ENCODE measurements at places on chromosomes 3 and 15.

DNA sequence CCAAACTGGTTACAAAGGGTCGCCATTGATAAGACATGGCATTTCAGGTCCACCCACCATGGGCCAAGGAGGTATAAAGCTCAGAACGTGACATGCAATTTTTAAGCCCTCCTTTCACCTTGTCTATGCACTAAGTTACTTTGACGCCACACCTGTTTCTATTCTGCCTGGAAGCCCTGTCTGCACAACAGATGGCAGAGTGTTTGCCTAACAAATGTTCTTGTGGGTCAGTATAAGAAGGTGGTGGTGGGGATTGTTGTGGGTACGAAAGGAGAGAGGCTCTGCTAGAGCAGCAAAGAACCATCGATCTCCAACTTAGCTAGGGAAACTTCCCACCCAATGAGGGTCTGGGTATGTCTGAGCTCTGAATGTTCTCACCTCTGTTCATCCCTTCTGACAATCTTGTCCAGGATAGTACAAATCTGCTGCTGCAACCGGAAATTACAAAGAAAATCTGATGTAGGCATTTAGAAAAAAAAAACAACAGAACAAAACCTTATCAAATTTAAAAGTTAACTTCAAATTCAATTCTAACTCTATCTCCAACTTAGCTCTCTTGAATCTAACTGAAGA, 945.0 kb upstream of the CFAP20DC start:
- H3K27ac ChIP-seq, result no peak overlapping the region
- no peaks in the 10 kb centered on the region for H3K36me3 ChIP-seq
- no peak overlapping the region for H3K4me3 ChIP-seq
- H3K27me3 ChIP-seq, result no peaks in the 10 kb centered on the region
- no peak for DNase-seq
- no peaks in the 10 kb centered on the region for H3K4me1 ChIP-seq

DNA sequence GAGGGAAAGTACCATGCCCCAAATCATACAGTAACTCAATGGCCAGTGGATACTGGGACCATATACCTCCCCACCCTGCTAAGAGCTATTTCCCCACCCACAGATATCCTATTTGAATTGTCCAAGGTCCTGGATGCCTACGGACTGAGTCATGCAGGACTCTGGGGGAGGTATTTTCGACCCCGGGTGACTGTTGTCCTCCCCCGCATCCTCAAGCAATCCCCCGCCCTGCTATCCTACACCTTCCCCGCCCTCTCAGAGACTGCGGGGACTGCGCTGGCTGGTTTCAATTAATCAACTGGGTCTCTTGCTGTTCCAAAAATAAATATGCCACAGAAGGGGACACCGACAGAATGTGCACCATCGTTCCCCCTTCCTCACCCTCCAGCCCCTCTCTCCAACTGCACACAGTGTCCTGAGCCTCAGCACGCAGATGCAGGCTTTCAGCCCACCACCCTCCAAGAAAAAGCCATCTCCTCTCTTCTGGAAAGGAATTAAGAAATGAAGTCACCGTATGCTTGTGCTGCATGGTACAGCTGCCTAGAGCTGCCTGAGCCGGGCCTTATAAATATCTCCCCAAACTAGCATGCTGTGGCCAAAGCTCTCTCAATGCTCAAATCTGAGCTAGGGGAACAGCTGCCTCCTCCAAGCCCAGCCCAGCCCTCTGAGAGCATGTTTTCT, 8.1 kb downstream of the CAV3 start:
- peak; percentile 86 for DNase-seq
- H3K4me1 ChIP-seq, result peaks cover 42% of the 10 kb centered on the region
- no peak overlapping the region for H3K4me3 ChIP-seq
- H3K36me3 ChIP-seq, result no peaks in the 10 kb centered on the region
- peak overlapping the region; percentile 92 for H3K27ac ChIP-seq
- H3K27me3 ChIP-seq, result no peaks in the 10 kb centered on the region

DNA sequence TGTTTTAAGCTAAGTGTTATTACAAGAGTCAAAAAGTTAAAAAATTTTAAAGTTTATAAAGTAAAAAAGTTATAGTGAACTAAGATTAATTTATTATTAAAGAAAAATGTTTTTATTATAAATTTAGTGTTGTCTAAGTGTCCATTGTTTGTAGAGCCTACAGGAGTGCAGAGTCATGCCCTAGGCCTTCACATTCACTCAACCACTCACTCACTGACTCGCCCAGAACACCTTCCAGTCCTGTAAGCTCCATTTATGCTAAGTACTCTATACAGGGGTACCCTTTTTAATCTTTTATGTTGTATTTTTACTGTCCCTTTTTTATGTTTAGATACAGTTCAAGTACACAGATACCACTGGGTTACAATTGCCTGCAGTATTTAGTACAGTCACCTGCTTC, 37.2 kb downstream of the EEFSEC start:
- H3K36me3 ChIP-seq, result no peaks in the 10 kb centered on the region
- H3K27ac ChIP-seq, result no peak overlapping the region
- no peak overlapping the region for H3K4me3 ChIP-seq
- DNase-seq, result no peak
- no peaks in the 10 kb centered on the region for H3K4me1 ChIP-seq
- H3K27me3 ChIP-seq, result no peaks in the 10 kb centered on the region

GRCh38 chr3:138638641-138639040, 30.1 kb downstream of the FAIM start:
- no peak for DNase-seq
- no peak overlapping the region for H3K27ac ChIP-seq
- H3K4me1 ChIP-seq, result no peaks in the 10 kb centered on the region
- H3K4me3 ChIP-seq, result no peak overlapping the region

GRCh38 chr3:46690798-46691197, 2.7 kb downstream of the ALS2CL start:
- H3K4me3 ChIP-seq, result no peak overlapping the region
- H3K4me1 ChIP-seq, result peaks cover 26% of the 10 kb centered on the region
- no peaks in the 10 kb centered on the region for H3K27me3 ChIP-seq
- H3K27ac ChIP-seq, result peak overlapping the region; percentile 97
- DNase-seq, result no peak
- H3K36me3 ChIP-seq, result peaks cover 61% of the 10 kb centered on the region

DNA sequence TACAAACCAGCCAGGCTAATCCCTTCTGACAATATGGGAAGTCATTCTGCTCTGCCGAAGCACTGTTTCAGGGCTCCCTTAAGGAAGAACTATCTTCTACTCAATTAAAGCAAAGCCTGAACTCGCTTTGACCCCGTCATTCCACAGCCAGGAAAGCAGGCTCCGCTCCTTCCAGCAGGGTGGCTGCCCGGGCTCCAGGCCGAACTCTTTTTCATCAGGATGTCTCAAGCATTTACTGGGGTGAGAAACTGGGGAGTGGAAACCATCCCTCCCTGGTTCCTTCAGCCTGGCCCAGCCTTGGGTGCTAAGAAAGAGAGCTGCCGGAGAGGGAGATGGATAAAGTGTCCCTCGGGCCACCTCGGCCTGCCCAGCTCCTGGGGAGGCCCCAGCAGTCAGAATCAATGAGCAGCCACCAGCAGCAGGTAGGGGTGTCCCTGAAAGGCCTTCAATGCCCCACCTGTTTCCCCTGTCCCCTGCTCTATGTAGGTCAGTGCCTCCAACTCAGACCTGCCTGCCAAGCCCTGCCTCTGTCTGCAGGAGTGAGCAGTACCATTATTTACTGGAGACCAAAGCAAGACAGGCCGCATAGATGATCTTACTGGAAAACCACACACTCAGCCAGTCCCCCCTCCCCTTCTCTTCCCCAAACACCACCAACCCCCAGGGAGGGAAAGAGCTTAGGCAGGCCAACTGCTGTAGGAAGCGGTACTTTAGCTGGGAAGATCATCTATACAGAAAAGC, 225.6 kb upstream of the TLE3 start:
- no peaks in the 10 kb centered on the region for H3K27me3 ChIP-seq
- no peak for DNase-seq
- H3K4me3 ChIP-seq, result no peak overlapping the region
- peaks cover 44% of the 10 kb centered on the region for H3K4me1 ChIP-seq
- H3K27ac ChIP-seq, result peak overlapping the region; percentile 75

DNA sequence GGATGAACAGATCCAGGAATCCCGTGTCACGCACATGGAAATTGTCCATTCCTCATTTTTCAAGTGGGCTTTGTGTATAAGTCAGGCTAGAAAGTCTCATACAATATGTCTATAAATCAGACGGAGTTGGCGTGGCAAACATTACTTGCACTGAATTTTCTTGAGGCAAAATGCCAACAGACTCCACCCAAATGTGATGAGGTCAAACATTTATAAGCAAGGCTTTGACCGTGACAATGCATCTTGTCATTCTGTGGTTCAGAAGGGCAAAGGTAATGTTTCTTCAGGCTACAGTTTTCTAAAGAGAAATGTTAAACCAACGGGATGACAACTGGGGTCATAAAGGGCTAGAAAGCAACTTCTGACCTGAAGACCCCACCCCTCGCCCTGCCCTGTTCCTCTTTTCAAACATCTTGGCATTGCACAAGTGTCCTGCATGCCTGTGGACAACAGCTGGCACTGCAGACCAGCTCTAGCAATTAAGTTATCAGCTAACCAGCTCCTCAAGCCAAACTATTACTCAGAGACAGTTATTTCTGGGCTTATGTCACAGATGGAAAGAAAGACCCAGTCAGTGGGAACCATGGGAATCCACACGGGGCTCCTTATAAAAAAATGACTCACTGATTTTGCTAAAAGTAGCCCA, 36.5 kb upstream of the SPTBN5 start:
- H3K4me3 ChIP-seq, result no peak overlapping the region
- no peaks in the 10 kb centered on the region for H3K27me3 ChIP-seq
- DNase-seq, result no peak
- peaks cover 60% of the 10 kb centered on the region for H3K4me1 ChIP-seq
- peaks cover 34% of the 10 kb centered on the region for H3K36me3 ChIP-seq

DNA sequence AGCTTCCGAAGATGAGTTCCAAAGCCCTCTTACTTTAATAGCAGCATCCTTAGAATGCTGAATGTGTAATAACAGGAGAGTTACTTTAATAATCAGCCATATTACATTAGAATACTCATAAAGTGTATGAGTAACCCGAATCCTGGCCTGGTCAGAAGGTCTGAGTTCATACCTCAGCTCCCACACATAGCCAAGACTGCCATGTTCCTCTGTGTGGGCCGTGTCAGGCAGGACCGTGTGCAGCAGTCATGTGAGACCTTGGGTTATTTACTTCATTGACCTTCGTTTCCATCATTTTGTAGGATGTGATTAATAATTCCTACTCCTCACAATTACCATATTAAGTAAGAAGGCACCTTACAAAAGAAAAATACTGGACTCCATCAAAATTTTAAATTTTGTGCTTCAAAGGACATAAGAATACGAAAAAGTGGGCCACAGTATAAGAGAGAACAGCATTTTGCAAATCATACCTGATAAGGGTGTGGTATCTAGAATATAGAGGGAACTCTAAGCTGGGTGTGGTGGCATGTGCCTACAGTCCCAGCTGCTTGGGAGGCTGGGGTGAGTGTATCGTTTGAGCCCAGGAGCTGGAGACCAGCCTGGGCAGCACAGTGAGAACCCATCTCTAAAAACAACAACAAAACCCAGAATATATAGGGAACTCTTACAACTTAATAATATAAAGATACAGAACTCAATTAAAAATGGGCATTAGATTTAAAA, 163.4 kb downstream of the ATG7 start:
- H3K4me3 ChIP-seq, result no peak overlapping the region
- no peak for DNase-seq
- H3K36me3 ChIP-seq, result no peaks in the 10 kb centered on the region
- no peak overlapping the region for H3K27ac ChIP-seq
- no peaks in the 10 kb centered on the region for H3K27me3 ChIP-seq
- no peaks in the 10 kb centered on the region for H3K4me1 ChIP-seq

DNA sequence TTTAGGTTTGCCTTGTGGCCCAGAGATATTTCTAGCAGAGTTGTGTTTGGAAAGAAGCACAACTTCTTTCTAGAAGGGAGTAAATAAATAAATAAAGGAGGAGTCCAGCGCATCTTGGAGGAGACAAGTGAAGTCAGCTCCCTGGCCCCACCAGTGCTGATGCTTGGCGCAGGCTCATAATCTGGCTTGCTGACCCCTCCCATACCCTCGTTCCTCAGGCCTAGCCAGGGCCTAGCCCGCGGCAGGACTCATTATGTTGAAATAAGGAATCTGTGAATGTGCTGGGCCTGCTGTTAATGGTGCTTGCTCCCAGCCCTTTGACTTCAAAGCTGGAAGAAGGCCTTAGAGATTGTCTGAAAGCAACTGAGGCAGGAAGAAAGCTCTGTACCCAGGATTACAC, 3.1 kb downstream of the ZNF710 start:
- H3K27ac ChIP-seq, result peak overlapping the region; percentile 99
- no peak overlapping the region for H3K4me3 ChIP-seq
- no peaks in the 10 kb centered on the region for H3K27me3 ChIP-seq
- peaks cover 57% of the 10 kb centered on the region for H3K4me1 ChIP-seq

GRCh38 chr3:132325103-132325606, 7.9 kb downstream of the ACP3 start:
- no peaks in the 10 kb centered on the region for H3K36me3 ChIP-seq
- H3K4me3 ChIP-seq, result no peak overlapping the region
- no peak for DNase-seq
- H3K4me1 ChIP-seq, result no peaks in the 10 kb centered on the region

DNA sequence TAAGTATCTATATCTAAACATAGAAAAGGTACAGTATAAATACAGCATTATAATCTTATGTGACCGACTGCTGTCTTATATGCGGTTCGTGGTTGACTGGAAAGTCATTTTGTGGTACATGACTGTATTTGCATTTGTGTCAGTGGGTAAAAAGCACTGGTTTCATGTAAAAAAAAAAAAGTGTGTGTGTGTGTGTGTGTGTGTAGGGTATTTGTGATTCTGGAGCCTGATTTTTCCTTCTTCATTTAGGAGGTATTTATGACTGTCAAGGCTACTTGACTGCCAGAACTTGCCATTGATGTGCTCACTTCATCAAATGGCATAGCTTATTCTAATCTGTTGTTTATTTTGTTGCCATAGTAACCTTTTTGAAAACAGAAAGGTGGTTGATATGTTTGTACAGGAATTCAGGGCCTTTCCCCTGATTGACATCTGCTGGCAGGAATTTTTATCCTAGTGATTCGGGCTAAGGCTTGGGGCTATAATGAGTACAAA, 63.2 kb downstream of the AKAP13 start:
- DNase-seq, result no peak
- H3K36me3 ChIP-seq, result peaks cover 3% of the 10 kb centered on the region
- H3K27me3 ChIP-seq, result no peaks in the 10 kb centered on the region
- peak overlapping the region; percentile 45 for H3K27ac ChIP-seq

- H3K27me3 ChIP-seq, result no peaks in the 10 kb centered on the region
- H3K27ac ChIP-seq, result peak overlapping the region; percentile 58
- no peak for DNase-seq
- peaks cover 20% of the 10 kb centered on the region for H3K4me1 ChIP-seq
- no peak overlapping the region for H3K4me3 ChIP-seq
- H3K36me3 ChIP-seq, result no peaks in the 10 kb centered on the region
Observed at GRCh38 chr3:30370681-30371271, 235.6 kb upstream of the TGFBR2 start.

- H3K27me3 ChIP-seq, result no peaks in the 10 kb centered on the region
- no peak overlapping the region for H3K4me3 ChIP-seq
- peaks cover 3% of the 10 kb centered on the region for H3K4me1 ChIP-seq
- H3K36me3 ChIP-seq, result peaks cover 44% of the 10 kb centered on the region
- DNase-seq, result no peak
Observed at GRCh38 chr3:156536524-156537316, 18.2 kb downstream of the SSR3 start.

- H3K4me3 ChIP-seq, result no peak overlapping the region
- no peak overlapping the region for H3K27ac ChIP-seq
- DNase-seq, result no peak
- H3K4me1 ChIP-seq, result no peaks in the 10 kb centered on the region
Observed at GRCh38 chr3:4045756-4046155, 246.5 kb downstream of the LRRN1 start.

GRCh38 chr3:143307613-143308183, 188.1 kb downstream of the CHST2 start:
- H3K27me3 ChIP-seq, result no peaks in the 10 kb centered on the region
- H3K4me1 ChIP-seq, result peaks cover 18% of the 10 kb centered on the region
- no peaks in the 10 kb centered on the region for H3K36me3 ChIP-seq
- no peak overlapping the region for H3K4me3 ChIP-seq
- no peak overlapping the region for H3K27ac ChIP-seq
